ENCODE measurements at places on chromosomes 2 and 18.

DNA sequence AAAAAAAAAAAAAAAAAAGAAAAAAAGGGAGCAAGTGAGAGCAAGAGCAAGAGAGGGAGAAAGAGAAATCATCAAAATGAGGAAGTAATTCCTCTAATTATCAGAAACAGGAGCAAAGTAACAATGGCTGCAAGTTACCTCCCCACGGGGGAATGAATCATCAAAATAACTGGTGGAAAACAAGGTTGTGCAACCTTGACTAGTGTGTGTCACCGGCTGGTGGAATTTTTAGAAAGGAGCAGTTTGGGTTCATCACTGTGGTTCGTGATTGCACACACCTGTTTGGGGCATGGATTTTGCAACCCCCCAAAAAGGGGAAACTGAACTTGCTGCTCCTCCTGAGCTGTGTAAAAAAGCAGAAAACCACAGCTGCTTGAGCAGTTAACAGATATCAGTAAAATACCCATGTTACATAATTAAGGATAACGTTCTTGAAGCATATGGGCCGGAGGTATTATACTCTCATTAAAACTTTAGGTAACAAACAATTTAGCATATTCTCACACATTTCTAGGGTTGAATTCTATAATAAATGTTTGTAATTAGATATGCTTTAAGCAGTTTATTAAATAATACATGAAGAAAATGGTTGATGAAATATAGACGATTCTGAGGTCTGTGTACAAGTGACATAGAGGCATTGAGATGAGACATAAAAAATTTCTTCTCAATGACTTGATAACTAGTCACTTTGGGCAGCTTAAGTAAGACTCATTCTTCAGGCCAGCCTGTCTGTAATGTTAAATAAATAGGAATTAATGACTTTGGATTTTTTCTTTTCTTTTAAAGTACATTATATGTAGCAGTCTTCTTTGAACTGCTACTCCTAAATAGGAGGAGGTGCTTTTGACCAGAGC, 184.2 kb upstream of the ZEB2 start:
- no peak for DNase-seq

DNA sequence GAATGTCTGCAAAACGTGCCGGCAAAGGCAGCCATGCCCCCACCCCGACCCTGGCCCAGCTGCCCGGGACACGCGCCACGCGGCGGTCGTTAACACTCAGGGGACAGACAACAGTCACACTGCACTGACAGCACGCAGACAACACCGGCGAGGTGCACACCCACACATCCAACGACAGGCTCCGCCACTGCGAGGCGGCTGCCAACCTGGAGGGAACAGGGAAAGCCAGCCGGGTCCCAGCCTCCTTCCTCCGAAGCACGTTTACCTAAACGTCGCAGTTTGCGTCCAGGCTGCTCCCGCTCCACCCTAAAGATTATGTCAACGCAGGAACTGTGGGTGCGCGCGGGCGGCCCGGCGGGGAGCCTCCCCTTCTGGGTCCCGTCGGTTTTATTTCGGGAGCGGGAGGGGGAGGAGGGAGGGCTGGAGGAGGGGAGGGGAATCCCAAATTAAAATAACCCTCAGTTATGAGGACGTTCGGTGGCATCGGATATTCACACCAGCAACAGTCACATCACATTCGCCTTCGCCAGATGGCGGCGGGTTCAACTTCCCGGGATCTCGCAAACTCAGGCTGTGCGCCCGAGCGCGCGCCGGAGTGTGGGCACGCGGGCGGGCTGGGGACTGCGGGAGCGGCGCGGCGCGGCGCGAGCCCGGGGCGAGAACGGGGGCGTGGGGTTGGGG, 644 bp downstream of the PTGR3 start:
- peak; percentile 58 for DNase-seq

- DNase-seq = no peak
Measured at GRCh38 chr2:105373895-105374401, 24.9 kb downstream of the FHL2 start.

DNA sequence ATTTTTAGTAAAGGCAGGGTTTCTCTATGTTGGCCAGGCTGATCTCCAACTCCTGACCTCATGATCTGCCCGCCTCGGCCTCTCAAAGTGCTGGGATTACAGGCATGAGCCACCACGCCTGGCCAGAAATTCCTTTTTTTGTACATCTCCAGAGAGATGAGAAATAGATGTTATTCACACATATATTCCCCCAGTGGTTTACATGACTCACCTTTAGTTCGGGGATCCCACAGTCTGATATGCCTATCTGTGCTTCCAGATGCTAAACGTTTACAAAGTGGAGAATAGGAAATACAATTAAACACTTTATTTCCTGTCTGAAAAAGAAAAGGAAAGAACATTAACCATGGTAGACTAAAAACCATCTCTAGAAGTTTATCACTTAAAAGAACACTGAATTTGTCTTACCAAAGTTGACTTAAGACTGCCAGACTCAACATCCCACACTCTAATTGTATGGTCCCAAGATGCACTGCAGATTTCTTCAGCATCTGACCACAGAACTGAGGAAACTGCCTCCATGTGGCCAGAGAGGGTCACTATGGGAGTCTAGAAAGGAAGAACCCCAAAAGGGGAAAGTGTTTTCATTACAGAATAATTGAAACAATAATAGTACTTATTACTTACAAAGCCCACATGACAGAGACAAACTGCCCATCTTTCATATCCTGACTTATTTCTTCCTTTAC, 12.6 kb upstream of the ICA1L start:
- DNase-seq = no peak

DNA sequence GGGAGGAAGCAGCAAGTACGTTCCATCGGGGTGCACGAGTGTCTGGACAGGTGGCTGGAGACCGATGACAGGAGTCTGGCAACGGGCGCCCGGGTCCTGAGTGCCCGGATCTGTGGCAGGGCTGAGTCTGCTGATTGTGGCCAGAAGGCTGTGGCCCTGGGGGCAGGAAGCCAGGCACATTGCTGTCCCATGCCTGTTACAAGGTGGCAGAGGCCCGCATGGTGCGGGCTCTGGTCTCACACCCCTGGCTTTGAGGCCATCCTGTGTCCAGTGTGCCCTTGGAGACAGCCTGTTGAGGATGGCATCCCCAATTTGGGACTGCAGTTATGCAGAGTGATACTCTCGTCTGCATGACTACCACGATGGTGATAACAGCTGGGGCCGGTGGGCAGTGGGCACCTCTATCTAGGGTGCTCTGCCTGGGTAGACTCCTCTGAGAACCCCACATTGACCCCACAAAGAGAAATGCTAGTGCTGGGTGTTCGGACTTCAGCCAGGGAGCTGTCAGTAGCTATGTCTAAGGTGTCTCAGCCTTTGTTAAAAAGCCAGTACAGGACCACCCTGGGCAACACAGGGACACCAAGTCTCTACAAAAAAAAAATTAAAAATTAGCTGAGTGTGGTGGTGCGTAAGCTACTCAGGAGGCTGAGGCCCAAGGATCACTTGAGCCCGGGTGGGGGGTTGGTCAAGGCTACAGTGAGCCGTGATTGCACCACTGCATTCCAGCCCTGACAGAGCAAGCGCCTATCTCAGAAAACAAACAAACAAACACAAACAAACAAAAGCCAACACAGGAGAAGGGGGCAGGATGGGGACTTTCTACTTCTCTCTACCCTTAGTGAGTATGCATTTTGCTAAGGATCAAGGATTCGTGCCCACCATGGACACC, 88.3 kb downstream of the RHOB start:
- DNase-seq = no peak
